COLO829 (cell line): ENCODE measurements at places on chromosomes 13 and 19.

GRCh38 chr19:39438270-39438934, 2.7 kb upstream of the RPS16 start:
- no peak for DNase-seq

DNA sequence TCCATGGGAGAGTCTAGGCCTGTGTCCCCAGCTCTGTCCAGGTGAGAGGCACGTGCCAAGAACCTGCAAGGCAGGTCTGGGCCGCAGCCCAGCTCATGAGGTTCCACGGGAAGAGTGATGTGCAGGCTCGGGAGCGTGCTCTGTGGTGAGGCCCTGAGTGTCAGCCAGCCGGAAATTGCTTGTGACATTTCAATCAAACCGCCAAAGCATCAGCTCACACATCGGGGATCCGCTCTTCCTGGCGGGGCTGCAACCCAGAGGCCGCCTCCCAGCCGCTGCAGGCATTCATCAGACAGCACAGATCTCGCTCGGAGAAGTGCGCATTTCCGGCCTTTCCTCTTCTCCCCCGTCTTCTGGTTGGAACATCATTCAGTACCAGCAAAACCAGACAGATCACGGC, 109.3 kb downstream of the KDM4B start:
- no peak for DNase-seq

GRCh38 chr13:108408672-108409071, 139.2 kb downstream of the TNFSF13B start:
- no peak for DNase-seq

DNA sequence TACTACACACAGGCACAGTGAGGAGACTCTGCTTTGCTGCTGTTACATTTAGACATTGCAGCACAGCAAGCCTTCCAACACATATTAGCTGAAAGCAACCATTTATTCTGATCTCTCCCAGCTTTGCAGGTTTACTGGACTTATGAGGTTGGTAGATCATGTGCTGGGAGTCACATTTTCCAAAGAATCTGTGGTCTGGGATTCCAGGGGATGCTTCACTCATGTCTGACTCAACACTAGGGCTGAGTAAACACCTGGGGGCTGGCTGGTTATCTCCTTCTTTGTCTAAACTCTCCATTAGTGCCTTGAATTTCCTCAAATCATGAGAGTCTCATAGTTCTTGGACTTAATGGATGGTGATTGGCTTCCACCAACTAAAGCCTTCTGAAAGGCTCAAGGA, 5.4 kb upstream of the LGALS13 start:
- no peak for DNase-seq

- no peak for DNase-seq
Measured at GRCh38 chr13:94707400-94708021, 4.8 kb downstream of the SOX21 start.

- DNase-seq: no peak
Measured at GRCh38 chr13:35984287-35984686, 146.9 kb downstream of the DCLK1 start.
